Hypothalamus (tissue), 51 donors: ENCODE measurements at places on chromosomes 3 and 15.

GRCh38 chr3:99639579-99639978 lies 1.2 kb downstream of the COL8A1 start:
- DNase-seq: no peak

DNA sequence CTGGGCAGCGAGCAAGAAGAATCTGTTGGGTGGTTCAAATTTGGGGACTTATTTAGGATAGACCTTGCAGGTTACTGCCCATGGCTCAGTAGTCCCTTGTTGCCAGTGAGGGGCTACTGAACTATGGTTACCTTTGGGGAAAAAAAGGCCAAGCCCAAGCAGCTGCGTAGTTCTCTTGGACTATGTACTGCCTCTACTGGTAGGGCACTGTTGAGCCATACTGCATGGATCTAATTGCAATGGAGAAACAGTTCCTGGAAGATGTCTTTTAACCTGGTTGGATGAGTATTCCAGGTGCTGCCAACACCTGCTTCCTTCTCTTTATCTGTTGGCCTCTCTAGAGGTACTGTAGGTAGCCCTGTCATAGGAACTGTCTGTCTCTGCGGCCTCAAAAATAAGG lies 671.9 kb upstream of the CBLB start:
- DNase-seq: no peak

DNA sequence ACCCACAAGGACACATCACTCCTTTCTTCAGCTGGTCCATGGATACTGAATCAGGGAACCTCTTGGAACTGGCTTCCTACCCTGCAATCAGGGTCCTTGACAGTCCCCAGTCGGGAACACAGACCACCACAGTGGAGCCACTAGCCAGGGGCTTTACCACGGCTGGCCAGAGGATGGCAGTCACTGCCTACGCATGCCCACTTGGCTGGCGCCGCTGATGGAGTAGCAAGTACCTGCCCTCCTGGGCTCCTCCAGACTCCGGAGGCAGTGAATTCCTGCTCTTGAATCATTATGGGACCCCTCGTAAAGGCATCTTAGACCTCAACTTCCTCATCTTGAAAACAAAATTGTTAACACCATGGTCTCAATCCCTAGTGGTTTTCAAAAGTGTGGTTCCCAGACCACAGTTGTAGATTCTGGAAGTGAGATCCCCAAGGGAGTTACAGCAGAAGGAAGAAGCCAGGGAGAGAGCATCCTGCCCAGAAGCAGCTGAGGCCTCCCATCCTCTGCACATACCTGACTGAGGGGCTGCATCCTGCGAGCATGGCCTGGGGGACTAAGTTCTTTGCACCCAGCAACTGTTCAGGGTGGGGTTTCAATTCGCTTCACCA lies 9.1 kb upstream of the SKIC8 start:
- DNase-seq: peak; percentile 82

GRCh38 chr15:90062462-90062932 lies 39.8 kb downstream of the IDH2 start:
- no peak for DNase-seq

GRCh38 chr3:56725175-56725574 lies 42.1 kb upstream of the TASOR start:
- DNase-seq: no peak

DNA sequence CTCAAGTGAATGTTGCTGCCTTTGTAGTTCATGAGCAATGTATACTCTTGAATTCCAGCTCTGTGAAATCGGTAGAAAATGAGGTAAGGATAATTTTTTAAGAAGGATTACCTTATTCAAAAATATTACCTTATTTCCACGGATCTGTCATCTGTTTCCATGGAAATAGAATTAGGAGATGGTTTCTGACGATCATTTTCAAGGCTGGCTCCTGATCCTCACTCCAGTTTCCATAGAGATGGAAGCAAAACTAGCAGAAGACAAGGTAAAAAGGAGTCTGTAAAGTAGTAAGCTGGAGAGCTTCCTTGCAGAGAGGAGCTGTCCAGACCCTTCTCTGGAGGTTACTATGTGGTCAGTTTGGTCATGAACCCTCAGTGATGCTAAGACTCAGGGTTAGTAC lies 55.5 kb downstream of the CACNA2D3 start:
- DNase-seq: no peak

- DNase-seq: no peak
Observed at GRCh38 chr15:98455904-98456303, 192.4 kb upstream of the IGF1R start.

- DNase-seq: no peak
Observed at GRCh38 chr3:168216851-168217250, 121.1 kb upstream of the GOLIM4 start.

- DNase-seq: no peak
Observed at GRCh38 chr3:61114316-61114953, 136.8 kb downstream of the FHIT start.

DNA sequence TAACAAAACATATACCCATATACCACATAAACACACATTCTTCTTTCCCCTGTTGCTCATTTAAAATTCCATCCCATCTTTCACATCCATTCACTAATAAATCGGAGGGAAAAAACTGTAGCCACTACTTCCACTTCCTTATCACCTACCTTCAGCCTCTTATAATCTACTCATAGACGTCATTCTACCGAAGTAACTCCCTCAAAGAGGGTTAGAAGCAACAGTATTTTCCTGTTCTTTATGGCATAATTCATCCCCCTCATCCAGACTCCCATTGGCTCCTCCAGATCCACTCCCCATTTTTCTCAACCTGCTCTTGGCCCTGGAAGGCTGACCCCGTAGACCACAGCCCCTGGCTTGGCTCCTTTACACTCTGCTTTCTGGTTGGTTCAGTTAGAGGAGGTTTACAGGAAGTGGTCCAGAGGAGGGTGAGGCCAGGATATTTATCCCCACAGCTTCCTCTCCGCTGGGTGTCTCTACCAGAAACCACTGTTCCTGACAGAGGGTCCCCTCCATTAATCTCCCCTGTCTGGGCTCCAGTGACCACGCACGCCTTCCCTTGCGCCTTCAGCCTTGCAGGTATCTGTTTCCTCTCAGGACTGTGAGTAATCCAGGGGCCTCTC lies 46.3 kb downstream of the FMN1 start:
- no peak for DNase-seq
